ENCODE measurements at places on chromosomes 13 and 19.
A peak's percentile ranks its signal among the peaks of the same experiment; 100 is the strongest.

DNA sequence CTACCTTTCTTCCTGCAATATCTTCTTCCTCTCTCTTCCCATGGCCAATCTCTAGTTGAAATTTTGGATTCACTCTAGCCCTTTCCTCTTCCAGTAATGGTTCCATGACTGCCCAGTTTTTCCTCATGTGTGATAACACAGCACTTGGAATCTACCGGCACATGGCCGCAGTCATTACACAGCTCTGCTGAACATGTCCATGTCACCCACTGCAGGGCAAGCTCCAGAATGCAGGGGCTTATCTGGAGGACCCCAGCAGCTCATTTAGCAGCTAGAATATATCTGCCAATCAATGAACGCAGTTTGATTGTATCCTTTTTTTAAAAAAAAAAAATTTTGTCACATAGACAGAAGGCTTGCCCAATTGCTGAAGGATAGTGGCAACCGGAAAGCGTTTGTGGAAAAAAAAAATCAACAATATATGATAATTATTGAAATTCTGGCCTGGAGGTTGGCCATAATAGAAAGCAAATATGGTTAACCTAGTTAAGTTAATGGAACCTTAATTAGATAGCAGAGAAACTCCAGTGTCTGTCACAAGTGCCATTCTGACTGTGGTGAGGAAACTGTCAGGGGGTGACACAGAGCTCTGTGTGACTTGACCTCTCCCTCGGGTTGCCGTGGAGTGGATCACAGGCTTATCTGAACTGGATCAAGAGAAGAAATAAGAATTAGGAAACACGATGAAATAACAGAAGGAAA is 426.7 kb downstream of the LIG4 start:
- DNase-seq = no peak

DNA sequence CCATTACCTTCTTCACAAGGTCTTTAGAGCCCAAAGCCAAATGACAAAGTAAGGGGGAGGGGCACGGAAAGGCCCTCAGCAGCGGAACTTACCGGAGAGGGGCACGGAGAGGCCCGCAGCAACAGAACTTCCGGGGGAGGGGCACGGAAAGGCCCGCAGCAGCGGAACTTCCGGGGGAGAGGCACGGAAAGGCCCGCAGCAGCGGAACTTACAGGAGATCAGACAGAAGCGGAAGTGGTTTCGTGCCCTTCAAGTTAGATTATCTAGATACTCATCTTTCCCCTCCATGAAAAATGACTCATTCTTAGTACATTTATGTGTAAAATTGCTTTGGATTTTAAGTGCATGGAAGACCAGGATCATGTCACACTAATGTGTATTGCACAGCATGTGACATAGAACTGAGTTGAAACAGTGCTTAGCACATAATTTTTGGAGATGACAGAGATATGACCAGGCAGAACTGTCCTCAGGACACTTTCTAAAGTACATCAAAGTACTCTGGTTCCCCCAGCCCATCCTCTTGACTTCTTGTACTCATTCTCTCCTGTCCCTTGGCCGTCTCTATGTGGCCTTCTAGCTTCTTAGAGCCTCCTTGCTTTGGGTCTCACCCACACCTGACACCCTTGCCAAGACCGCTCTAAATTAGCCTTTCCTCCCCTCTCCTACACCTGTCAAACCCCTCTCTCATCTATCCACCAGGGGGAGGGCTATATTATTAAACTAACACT is 25.7 kb upstream of the TPTE2 start:
- peak; percentile 78 for DNase-seq

DNA sequence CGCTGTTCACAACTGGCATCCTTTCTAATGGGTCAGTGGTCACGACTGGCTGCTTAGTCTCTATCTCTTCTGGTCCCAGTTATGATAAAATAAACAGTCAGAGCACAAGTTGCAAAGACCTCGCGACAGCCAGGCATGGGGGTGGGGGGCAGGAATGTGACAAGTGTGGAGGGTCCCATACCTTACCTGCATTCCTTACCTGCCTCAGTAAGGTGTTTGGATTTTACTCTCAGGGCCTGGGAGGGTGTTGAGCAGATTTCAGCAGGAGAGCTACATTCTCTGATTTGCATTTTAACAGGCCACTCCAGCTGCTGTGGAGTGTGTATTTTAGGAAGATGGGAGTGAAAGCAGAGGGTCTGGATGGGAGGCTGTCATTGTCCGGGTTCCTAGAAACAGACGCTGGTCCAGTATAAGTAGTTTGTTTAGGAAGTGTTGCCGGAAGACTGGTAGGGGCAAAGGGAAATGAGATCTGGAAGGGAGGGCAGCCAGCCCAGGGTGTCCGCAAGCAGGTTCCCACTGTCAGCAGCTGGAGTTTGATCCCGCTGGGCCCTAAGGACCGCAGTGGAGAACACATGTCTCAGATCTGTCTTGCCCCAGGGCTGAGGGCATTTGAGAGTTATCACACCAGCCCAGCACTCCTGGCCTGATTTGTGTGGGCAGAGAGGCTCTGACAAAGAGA is 920.0 kb downstream of the UQCRFS1 start:
- no peak for DNase-seq

DNA sequence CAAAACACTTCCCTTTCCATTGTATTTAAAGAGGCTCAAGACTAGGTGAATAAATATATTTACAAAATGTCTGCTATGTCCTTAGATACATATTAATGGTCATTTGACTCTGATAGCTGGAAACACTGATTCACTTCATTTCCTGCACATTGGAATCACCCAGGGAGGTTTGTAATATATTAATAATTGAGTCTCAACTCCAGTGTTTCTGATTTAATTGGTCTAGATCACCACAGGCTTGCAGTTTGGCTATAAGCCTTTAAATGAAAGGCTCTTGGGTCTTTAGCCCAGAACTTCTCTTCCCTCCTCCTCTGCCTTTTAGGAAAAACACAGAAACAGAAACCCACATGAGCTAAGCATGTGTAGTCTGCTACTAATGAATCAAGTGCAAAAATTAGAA is 378.0 kb downstream of the TBC1D4 start:
- DNase-seq = no peak

DNA sequence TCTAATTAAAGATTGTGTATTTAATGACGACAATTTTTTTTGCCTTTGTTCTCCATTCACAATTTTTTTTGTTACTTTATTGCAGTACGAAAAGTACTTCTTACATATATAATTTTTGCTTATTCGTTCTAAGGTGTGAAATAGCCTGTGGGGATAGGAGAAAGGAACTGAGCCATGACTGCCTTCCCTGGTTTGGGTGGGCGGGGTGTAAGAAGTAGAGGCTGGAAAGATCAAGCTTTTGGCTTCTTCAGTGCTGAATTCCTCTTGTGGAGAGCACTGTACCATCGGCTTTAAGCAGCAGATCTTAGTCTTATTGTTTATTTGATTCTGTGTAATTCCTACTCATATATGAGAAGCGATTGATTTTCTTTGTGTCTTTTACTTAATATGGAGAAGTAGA is 115.8 kb downstream of the NBEA start:
- DNase-seq = no peak

DNA sequence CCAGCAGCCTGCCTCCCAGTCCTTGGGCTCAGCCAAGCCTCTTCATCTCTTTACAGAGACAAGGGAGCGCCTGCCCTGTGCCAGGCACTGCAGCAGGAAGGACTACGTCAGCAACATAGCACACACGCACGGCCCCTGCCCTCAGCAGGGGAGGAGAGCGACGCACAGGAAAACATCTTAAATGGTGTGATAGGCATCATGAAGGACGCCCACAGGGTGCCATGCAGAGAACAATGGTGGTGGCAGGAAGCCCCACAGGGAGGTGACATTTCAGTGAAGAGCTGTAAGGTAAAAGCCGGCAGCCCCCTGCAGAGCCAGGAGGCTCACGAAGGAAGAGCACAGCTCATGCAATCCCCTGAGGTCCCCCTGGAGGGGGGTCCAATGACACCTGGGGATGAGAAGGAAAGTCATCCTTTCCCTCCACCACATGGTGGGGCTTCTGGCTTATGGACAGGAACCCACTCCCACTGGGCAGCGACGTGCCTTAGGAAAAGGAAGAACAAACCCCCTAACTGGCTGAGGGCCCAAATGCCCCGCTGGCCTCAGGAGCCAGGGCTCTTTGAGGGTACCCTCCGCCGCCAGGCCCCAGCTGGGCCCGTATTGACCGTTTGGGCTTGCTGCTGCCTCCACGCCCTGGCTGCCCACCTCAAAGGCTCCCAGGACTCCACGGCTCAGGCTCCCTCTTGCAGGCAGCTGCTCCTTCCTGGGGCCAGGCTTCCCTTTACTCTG is 37.3 kb upstream of the C13orf42 start:
- DNase-seq = no peak

- DNase-seq = no peak
Measured at GRCh38 chr19:28636016-28636629, 576.8 kb downstream of the UQCRFS1 start.

- no peak for DNase-seq
Measured at GRCh38 chr13:70407486-70407885, 299.2 kb upstream of the KLHL1 start.

DNA sequence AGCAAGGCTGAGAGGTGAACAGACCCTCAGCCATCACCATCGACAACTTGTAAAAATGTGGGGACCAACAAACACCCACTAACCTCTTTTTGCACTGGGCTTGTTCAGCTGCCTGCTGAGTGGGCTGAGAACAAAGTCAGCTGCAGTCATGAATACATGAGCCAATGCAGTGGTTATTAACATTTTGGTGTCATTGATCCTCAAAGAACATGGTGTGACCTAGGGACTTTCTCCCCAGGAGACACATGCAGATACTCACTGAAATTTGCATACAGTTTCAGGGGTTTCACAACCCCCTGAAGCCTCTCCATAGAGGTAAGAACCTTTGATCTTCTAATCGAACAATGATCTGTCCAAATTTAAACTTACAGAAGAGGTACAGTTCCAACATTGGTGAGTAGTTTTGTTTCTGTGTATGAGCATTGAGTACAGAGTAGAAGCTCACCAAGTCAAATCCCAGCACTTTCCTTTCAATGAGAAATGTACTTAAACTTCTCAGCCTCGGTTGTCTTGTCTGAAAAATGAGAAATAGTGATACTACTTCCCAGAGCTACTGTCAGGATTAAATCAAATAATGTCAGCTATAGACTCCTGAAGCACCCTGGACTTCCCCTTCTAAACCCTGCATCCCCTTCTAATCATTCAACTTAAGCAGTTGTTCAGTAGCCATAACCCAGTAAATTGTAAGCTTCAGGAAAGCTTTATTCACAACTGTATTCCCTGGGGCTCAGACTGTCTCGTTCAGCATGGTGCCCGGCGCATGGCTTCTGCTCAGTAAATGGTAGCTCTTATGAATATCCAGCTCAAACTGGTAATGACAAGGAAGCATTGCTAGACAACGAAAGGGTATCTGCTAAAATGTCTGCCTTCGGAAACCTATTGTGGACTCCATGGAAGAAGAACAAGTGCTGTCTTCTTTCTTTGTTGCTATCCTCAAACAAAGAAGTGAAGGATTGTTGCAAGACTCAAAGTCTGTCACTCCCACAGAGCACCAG is 148.7 kb downstream of the FOXO1 start:
- DNase-seq = no peak

DNA sequence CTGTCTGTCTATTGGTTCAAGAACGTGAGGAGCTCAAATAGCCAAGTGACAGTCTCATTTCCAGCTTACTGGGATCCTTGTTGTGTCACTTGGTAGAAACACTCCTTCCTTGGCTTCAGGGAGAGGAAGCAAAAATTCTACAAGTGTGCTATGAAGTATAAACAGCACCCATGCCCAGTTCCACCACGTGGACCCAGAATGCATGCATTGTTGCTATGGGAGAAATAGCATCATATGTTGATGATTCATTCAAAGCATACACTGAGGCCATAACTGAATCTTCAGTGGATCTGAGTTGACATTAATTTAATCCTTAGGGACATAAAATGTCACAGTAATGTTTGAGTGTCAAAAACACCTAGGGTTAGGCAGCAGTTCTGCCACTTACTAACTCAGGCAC is 199.0 kb upstream of the RXFP2 start:
- no peak for DNase-seq

DNA sequence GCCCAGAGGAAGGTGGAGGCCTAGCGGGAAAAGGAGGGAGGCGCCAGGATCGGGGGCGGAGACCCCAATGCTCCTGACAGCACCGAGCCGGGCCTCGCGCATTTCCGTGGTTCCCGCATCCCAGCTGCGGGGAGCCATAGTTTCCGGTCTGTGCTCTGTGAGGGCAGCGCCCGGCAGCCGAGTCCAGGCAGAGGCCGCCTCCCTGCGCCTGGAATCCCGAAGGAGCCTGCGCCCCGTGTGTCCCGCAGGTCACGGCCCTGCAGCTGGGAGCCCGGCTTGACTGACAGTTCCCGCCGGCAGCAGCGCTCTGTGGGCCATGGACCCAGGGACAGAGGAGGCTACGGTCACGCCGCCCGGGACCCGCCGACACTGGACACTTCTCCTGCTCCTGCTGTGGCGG is 74.6 kb upstream of the C13orf46 start:
- no peak for DNase-seq

- no peak for DNase-seq
Measured at GRCh38 chr13:27147530-27148170, 24.0 kb downstream of the USP12 start.

DNA sequence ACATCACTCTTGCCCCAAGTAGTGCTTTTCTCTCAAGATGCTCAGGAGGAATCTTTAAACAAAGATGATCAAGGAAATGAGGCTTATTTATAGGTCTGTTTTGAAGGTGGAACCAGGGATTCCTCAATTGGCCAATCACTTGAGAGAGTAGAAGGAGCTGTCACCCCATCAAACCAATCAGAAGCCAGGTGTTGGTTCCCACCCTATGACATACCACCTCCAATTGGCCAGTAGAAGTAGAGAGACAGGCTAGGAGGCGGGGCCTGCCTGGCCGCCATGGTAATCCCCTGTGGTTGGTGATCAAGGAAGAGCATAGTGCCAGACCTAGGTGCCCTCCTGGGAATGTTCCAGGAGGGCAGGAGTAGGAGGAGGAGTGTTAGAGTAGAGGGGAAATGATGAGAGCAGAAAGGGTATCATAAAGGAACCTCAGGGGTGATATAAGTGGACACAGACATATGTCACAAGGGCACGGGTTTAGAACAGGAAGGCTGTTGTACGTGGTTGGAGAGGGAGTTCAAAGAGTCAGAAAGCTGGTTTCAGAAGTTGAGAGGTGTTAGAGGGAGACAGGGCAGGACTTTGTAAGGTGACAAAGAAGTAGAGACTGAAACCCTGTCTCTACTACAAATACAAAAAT is 10.5 kb downstream of the PMIS2 start:
- DNase-seq = no peak

GRCh38 chr19:39385629-39386411 is 5.1 kb downstream of the PAF1 start:
- DNase-seq = no peak
